ENCODE measurements at places on chromosomes 3 and 15. TPM values are rescaled to one million over a fixed set of nuclear protein-coding genes. Genes with fewer than 3 reads are reported as not detected.
A peak's percentile ranks its signal among the peaks of the same experiment; 100 is the strongest.

The SLC9C1 gene
- not detected for total RNA-seq

GRCh38 chr3:59386165-59386564 lies 336.3 kb upstream of the CFAP20DC start:
- H3K27ac ChIP-seq: no peak overlapping the region
- H3K27me3 ChIP-seq: no peaks in the 10 kb centered on the region
- no peaks in the 10 kb centered on the region for H3K4me1 ChIP-seq
- peak; percentile 25 for DNase-seq
- no peak overlapping the region for H3K4me3 ChIP-seq

GRCh38 chr3:129822241-129822640 lies 71.3 kb downstream of the TMCC1 start:
- no peak overlapping the region for H3K4me3 ChIP-seq
- DNase-seq: no peak
- H3K36me3 ChIP-seq: no peaks in the 10 kb centered on the region
- peak overlapping the region; percentile 77 for H3K27ac ChIP-seq
- no peaks in the 10 kb centered on the region for H3K27me3 ChIP-seq
- H3K4me1 ChIP-seq: peaks cover 17% of the 10 kb centered on the region

The TRH gene
- under 0.01 TPM for total RNA-seq

- no peak overlapping the region for H3K4me3 ChIP-seq
- peaks cover 56% of the 10 kb centered on the region for H3K36me3 ChIP-seq
- peaks cover 4% of the 10 kb centered on the region for H3K4me1 ChIP-seq
- no peak overlapping the region for H3K27ac ChIP-seq
- no peaks in the 10 kb centered on the region for H3K27me3 ChIP-seq
Observed at GRCh38 chr3:160413613-160414248, 14.3 kb downstream of the SMC4 start.

- H3K4me3 ChIP-seq: no peak overlapping the region
- H3K27ac ChIP-seq: peak overlapping the region; percentile 98
- no peaks in the 10 kb centered on the region for H3K27me3 ChIP-seq
- H3K36me3 ChIP-seq: no peaks in the 10 kb centered on the region
Observed at GRCh38 chr15:39270934-39271333, 309.9 kb upstream of the THBS1 start.

The GOLGA8S gene
- under 0.01 TPM for total RNA-seq

DNA sequence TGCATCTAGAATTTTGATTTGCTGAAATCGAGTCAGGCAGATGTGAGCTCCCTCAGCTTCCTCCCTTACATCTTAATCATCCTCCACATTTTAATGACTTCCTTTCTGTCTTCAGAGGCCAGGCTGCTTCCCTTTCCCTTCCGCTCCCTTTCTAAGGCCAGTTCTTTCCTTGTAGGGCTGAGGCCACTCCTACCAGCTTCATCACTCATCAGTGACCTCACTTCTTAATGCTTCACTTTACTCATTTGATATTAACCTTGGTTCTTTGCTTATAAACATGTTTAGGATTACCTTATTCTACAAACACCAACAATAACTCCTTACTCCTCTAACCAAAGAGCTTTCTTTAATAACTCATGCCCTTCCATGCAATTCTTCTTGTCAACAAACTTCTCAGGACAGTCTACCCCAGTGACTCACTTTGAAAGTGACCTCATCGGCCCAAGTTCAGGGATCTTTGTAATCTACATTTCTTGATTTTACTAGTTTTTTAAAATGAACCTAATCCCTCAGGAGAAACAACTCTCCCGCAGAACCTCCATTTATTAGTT lies 23.9 kb downstream of the ILDR1 start:
- H3K4me1 ChIP-seq: peaks cover 24% of the 10 kb centered on the region
- H3K36me3 ChIP-seq: no peaks in the 10 kb centered on the region
- no peaks in the 10 kb centered on the region for H3K27me3 ChIP-seq
- H3K27ac ChIP-seq: peak overlapping the region; percentile 25
- no peak overlapping the region for H3K4me3 ChIP-seq
- DNase-seq: no peak

DNA sequence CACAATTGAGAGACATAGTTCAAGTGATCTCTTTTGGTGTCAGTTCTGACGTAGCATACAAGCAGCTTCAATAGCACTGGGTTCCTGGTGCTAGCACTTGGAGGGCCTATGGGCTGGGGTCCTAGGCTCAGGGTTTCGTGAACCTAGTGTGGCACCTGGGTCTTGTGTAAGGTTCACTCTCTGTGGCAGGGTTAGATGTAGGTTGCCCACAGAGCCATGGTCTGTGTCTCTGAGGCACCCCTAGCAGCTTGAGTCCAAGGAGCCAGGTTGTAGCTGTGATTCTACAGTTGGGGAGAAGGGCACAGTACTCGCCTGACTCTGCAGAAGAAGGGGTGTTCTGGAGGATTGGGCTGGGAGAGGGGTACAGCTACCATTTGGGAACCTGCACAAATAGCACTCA lies 282.6 kb upstream of the LRRC3B start:
- DNase-seq: no peak
- H3K4me3 ChIP-seq: no peak overlapping the region
- no peaks in the 10 kb centered on the region for H3K36me3 ChIP-seq
- H3K27ac ChIP-seq: no peak overlapping the region
- H3K4me1 ChIP-seq: no peaks in the 10 kb centered on the region

The GP9 gene
- total RNA-seq: not detected

DNA sequence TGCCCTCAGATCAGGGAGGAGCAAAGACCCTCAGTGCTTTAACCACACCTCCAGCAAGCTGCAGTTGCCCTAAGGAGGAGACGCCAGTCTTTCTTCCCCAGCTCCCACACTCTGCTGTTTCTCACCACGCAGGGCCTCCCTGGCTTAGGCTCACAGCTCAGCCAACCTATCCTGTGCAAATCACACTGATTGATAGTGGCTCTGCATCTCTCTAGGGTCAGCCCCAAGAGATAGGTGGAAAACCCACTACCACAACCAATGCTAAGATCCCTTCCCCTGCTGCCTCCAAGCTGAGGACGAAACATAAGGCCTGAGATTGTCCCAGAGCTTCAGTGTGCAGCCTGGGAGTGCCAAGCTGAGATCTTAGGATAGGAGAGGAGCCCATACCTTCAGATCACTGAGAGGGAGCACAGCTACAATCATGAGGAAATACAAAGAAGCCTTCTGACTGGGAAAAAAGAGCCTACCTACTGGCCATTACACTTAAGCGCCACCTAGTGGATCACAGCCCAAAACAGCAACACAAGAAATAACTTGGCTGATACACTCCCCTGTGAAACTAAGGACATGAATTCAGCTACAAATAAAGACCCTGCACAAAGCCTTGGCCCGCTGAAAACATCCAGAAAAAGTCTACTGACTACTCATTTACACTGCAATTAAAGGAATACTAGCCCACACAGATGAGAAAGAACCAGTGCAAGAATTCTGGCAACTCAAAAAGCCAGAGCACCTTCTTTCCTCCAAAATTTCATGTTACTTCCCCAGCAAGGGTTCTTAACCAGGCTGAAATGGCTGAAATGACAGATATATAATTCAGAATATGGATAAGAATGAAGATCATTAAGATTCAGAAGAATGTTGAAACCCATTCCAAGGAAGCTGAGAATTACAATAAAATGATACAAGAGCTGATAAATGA lies 271.5 kb upstream of the DCBLD2 start:
- H3K4me1 ChIP-seq: no peaks in the 10 kb centered on the region
- no peak overlapping the region for H3K4me3 ChIP-seq
- peak; percentile 54 for DNase-seq
- no peak overlapping the region for H3K27ac ChIP-seq

- peaks cover 6% of the 10 kb centered on the region for H3K4me1 ChIP-seq
- no peaks in the 10 kb centered on the region for H3K36me3 ChIP-seq
- H3K27me3 ChIP-seq: no peaks in the 10 kb centered on the region
Observed at GRCh38 chr3:150168698-150169097, 198.0 kb upstream of the PFN2 start.

The GALNT15 gene
- total RNA-seq: 7.1 TPM

- no peak overlapping the region for H3K4me3 ChIP-seq
- no peaks in the 10 kb centered on the region for H3K36me3 ChIP-seq
- DNase-seq: no peak
- no peaks in the 10 kb centered on the region for H3K4me1 ChIP-seq
- H3K27me3 ChIP-seq: no peaks in the 10 kb centered on the region
Observed at GRCh38 chr3:144760831-144761230, 789.2 kb downstream of the DIPK2A start.

The SIAH2 gene
- total RNA-seq: 35.7 TPM

All from osteoblast (primary cell).